ENCODE measurements at places on chromosomes 11 and 22. TPM values are rescaled to one million over a fixed set of nuclear protein-coding genes. Genes with fewer than 3 reads are reported as not detected.
A peak's percentile ranks its signal among the peaks of the same experiment; 100 is the strongest.

DNA sequence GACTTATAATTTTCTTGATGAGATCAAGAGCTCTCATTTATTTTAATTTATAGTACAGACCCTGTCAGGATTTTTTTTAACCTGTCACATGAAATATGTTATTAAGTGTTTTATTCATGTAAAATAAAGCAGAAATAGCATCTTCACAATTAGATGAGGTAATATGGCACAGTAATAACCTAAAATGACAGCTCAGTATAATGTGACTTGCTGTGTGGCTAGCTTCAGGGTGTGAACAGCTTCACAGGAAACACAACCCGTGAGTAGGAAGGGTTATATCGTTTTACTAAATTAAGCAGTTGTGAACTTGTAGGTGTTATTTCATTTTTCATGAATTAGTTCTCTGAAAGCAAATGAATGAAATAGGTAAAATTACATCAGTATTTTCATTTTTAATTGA is 366.9 kb upstream of the CHORDC1 start:
- no peak for DNase-seq

DNA sequence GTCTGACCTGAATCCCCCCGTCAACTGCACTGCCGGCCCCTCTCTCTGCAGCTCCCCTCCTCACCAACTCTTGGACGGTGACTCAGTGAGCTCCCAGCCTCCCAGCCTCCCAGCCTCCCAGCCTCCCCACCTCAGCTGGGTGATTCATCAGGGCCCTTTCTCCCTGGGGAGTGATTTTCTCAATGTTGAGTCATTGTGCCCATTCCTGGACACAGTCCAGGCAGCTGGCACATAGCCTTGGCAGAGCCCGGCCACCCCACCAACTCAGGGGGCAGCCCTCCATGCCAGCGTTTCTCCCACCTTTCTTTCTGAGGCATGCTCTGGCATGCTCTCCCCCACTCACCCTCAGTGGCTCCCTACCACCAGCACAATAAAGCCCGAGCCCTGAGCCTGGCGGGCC is 30.7 kb downstream of the PDE2A start:
- peak; percentile 18 for DNase-seq

DNA sequence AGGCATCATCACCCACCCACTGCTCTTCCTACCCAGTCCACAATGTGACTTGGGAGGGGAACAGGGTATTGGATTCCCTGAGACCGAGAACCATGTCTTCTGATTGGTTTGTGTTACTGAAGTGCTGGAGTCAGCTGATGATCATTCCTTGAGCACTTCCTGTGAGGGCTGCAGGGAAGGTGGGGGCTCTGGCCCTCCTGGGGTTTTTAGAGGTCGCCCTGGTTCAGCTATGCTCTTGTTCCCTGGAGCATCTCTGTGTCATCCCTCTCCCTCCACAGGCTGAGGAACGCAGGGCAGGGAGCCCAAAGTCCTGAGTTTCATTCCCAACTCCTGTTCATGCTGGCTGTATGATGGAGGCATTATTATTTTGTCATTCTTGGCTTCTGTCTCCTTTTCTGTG is 6.7 kb downstream of the ZC3H7B start:
- peak; percentile 40 for DNase-seq

GRCh38 chr11:34997952-34998528 is 81.6 kb downstream of the PDHX start:
- peak; percentile 68 for DNase-seq

GRCh38 chr11:104163100-104164027 is 583 bp downstream of the PDGFD start:
- DNase-seq: peak; percentile 55

DNA sequence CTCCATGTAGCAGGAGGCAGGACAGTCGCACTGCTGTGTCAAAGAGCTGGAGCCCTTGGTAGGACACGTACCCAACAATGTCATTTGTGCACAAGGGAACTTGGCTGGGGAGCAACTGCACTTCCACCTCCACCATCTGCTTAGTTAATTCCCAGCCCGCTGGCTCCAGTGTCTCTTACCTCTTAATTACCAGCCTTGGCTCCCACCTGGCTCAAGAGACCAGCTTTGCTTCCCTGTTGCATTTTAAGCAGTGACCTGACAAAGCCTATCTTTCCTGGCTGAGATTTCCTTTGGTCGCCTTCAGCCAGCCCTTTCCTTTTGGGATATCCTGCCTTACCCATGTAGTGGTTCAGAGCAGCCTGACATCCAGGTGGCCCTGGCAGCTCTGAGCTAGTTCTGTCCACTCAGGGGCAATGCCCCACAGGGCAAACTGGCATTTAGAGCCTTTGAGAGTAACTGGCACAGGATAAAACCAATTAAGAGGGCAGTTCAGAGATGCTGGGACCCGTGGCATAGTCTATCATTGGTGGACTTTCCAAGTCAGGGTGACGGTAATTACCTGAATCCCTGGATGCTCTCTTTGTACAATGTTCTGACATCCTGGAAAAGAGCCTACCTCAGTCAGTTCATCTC is 212.6 kb upstream of the SORL1-AS1 start:
- DNase-seq: no peak

- DNase-seq: no peak
Observed at GRCh38 chr11:38553148-38553547, 1955.1 kb upstream of the RAG2 start.

CNTN5 gene
- 0.90 TPM for total RNA-seq

KCNJ4 gene
- total RNA-seq: not detected

C11orf97 gene
- total RNA-seq: not detected
